ENCODE measurements at places on chromosomes 3 and 15.
A peak's percentile ranks its signal among the peaks of the same experiment; 100 is the strongest.

DNA sequence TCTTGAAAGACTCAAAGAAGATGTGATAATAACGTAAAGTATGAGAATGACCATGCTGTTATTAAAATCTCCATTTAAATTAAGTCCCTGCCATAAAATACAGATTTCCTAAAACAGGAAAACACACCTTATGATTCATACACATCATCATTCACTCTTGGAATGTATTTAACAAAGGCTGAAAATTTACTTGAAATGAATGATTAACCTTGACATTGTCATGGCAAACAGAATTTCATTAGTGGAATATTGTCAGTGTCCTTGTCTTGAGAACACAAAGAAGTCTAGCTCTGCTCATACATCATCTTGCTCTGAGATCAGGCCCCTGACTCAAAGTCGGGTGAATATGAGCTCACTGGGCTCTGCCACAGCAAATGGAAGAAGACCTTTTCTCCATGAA lies 313.9 kb downstream of the FGF12 start:
- no peak for DNase-seq

GRCh38 chr3:195365371-195365770 lies 77.4 kb downstream of the ACAP2 start:
- DNase-seq = no peak

DNA sequence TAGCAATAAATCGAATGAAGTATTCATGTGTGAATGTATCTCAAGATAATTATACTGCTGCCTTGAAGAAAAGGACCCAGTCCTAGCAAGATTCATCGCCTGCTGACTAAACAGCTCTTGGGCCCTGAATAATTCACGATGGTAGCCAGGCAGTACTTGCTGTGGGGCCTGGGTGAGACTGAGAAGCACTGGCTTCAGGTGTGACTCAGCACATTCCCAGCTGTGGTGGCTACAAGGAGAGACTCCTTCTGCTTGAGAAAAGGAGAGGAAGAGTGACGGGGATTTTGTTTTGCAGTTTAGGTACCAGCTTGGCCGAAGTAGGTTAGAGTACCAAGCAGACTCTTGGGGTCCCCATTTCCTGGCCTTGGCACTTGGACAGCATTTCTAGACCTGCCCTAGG lies 47.6 kb upstream of the CD200R1L start:
- DNase-seq = peak; percentile 22

DNA sequence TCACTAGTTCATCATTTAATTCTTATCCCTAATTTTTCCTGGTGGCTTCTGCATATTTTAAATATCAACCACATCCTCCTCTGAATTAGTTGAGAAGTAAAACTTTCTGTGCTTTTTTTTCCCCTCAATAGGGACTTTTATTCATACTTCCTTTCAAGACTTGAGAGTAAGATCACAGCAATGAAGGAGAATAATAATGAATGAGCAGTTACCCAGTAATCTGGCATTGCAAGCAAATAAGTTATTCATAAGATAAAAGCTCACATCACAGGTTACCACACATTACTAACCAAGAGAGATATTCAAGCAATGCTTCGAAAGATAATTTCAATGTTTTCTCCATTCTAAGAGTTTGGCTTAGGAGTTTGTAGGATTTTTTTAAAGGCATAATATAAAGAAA lies 50.3 kb downstream of the BTLA start:
- no peak for DNase-seq

- DNase-seq = no peak
Measured at GRCh38 chr3:37816271-37816670, 45.4 kb upstream of the CTDSPL start.

- DNase-seq = no peak
Measured at GRCh38 chr3:182765287-182765686, 28.0 kb upstream of the ATP11B start.

GRCh38 chr15:77035999-77036471 lies 34.9 kb downstream of the TSPAN3 start:
- no peak for DNase-seq

- DNase-seq = no peak
Measured at GRCh38 chr15:99426431-99427105, 139.2 kb upstream of the MEF2A start.

DNA sequence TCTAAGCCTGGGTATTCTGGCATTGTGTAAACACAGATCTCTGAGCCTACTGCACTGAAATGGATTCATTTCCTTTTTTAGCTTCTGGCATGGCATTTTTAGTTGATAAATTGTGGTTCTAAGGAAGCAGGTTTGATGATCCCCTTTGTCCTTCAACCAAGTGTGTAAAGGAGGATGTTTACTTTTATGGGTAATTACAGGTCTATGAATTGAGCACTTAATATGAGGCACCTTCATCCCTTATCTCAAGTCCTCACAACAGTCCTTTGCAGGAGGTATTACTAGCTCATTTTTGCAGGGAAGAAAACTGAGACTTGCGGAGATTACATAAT lies 30.8 kb upstream of the ZBTB38 start:
- no peak for DNase-seq

DNA sequence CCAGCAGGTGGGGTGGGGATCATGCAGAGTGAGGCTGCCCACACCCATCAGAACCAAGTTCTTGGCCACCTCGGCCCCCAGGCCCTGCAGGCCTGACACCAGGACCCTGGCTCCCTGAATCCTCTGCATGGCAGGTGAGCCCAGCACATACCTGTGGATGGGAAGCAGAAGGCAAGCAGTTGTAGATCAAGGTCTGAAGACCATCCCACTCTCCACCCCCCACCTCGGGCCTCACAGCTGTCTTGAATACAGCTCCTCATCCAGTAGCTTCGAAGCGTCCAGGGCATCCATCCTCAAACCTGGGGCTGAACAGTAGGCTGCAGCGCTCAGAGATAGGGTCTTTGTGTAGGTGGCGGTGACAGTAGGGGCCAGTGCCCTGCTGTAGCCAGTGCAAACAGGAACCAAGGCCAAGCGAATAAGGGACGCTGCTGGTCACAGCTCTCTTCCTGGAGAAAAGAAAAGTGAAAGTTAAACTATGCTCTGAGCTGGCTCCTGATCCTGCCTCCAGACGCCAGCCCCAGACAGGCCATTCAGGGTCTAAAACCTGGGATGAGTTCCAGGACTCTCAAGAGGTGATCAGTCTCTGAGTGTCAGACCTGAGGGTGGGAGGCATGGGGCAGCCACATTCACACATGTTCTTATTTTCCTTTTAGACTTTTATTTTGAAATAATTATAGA lies at the start of gene UBA7:
TSS of gene UBA7 (minus strand) at position 457 of the 678 bp plus-strand sequence. CDS start at position 291, 166 bp downstream.
- peak; percentile 54 for DNase-seq

- peak; percentile 39 for DNase-seq
Measured at GRCh38 chr3:51539291-51539941, 897 bp downstream of the RAD54L2 start.

DNA sequence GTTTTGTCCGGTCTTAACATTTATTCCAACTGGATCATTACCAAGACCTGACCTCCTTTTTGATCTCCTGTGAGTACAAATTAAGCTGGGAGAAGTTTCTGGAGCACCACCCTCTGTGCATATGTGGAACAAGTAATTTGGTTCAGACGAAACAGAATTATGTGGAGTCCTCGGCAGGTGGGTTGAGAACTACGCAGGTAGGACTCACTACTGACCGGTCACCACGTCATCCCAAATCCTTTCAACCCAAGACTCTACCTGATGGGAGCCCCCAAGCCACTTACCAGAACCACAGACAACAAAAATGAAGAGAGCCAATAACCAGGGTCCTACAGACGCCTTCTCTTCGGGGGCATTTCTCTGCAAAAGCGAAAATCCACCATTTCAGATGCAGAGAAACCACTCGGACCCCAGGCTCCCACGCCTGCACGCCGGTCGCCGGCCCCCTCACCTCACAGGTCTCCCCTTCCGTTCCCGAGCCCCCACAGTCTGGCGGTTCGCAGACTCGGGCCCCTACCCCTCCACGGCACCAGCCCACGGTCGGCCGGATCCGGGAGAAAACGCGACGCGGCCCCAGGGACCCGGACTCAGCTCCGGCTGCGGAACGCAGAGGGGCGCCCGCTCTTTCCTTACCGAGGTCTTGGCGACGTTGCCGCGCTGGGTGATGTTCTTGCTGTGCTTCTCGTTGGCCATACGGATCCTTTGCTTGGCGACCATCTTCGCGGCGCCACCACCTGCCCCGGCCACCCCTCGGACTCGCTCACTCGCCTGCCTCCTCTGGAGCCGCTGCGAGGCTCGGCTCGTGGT lies 674 bp downstream of the SERP1 start:
- peak; percentile 6 for DNase-seq

GRCh38 chr3:20405231-20405630 lies 219.2 kb upstream of the SGO1 start:
- DNase-seq = no peak

GRCh38 chr15:51801391-51801835 lies 28.0 kb upstream of the TMOD3 start:
- peak; percentile 25 for DNase-seq

DNA sequence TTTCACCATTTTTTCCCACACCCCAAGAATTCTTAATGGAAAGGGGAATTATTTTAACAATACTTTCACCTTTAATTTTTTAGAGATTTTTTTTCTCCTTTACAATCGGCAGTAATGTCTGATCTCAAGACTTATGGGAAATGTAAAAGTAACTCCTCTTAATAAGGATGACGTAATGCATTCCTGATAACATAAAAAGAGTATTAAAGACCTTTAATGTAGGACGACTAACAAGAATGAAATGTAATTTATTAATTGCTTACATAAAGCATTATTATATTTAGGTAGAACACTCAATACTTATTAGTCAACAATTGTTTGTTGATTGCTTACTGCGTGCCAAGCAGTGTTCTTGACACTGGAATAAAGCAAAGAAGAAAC lies 416.8 kb upstream of the NAALADL2 start:
- peak; percentile 12 for DNase-seq

GRCh38 chr3:171614318-171614921 lies 154.2 kb upstream of the TNIK start:
- DNase-seq = peak; percentile 51

GRCh38 chr3:58386626-58387365 lies 46.8 kb downstream of the PDHB start:
- DNase-seq = no peak

DNA sequence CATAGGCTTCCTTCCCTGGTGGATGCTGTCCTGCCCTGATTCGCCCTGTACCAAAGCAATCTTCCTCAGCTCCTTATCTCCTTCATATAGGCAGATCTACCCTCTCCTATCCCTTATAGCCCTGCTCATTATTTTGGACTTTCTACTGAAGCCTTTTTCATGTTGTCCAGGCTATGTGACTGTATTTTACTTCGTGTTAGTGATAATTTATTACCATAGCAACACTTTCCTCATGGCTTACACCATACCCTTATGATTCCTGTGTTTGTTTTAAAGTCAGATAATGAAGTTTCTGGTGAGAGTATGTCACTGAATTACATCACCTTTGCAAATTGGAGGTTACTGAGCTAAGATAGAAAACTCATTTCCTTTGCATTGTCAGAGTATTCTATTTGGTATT lies 352.6 kb downstream of the NLGN1 start:
- DNase-seq = no peak

GRCh38 chr15:28260722-28261121 lies 61.3 kb downstream of the HERC2 start:
- DNase-seq = no peak

DNA sequence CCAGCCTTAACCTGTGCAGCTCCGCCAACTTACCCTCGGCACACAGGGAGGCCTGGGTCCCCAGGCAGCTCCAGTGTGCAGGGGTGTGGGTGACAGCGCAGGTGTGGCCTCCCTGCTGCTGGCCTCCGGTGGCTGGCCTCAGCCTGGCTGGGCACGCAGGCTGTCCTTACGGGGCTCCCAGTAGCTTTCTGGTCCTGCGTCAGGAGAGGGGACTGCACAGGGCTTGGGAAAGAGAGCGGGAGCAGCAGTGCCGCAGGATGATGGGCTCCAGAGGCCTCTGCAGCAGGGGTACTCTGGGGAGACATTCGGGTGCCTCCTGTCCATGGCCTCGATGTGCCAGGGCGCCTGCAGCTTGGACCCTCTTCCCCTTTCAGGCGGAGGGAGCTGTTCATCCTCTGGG lies 9.4 kb downstream of the APBA2 start:
- DNase-seq = no peak

GRCh38 chr15:27061739-27062138 lies 90.8 kb downstream of the GABRG3 start:
- DNase-seq = no peak

DNA sequence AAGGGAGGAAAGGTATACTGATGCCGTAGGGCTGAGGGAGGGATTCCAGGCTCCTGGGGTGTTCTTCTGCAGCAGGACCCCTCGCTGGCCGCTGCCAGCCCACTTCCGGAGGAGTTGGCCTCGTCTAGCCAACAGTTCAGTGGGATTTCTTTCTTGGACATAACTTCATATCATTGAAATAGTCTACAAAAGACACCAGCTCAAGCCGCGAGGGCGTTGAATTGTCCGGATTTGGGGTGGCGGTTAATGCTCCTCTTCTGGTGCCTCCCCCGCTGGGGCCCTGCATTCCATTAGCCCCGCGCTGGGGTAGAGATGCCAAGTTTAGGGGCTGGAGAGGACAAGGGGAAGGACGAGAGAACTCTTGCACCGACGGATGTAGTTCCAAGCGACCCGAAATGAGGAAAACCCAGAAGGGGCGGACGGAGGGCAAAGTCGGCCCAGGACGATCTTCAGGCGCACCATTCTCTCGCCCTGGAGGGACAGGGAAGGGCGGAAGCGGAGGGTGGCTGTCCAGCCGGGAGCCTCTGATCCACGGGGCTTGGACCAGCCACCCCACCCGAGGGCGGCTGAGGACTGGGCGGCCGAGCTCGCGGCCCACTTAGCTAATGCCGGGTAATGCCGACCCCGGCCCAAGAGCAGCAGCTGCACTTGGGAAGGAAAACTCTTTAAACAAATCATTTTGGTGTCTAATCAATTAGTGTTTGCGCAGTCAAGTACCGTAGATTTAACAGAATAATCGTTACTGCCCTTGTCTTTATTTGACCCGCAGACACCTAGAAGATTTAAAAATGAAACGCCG lies 4.7 kb upstream of the ONECUT1 start:
- DNase-seq = no peak

- no peak for DNase-seq
Measured at GRCh38 chr15:90326441-90326840, 25.6 kb upstream of the ZNF774 start.

GRCh38 chr3:42216931-42217333 lies 49.1 kb downstream of the CCK start:
- no peak for DNase-seq

DNA sequence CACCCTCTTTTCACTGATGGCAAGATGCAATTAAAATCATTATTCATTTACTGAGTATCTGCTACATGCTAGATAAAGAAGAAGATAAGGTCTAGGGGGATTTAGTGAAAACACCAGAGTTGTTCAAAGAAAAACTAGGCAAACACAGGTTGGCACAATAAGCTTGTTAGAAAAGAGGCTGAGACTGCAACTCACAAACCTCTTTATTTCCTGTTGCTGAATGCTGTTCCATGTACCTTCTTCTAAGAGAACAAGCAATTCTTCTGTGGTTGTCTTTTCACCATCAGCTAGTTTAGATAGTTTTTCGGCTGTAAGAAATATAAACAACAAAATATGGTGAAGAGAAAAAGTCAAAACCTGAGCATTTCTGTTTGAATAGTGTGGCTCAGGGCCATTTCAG lies 61.1 kb downstream of the EIF3J start:
- no peak for DNase-seq

GRCh38 chr3:176275113-176275512 lies 922.2 kb downstream of the TBL1XR1 start:
- DNase-seq = no peak
